ENCODE measurements at places on chromosomes 7 and 10.
A peak's percentile ranks its signal among the peaks of the same experiment; 100 is the strongest.

- no peak for DNase-seq
These were observed 21.4 kb downstream of the MAD1L1 start for GRCh38 chr7:2211259-2211880.

DNA sequence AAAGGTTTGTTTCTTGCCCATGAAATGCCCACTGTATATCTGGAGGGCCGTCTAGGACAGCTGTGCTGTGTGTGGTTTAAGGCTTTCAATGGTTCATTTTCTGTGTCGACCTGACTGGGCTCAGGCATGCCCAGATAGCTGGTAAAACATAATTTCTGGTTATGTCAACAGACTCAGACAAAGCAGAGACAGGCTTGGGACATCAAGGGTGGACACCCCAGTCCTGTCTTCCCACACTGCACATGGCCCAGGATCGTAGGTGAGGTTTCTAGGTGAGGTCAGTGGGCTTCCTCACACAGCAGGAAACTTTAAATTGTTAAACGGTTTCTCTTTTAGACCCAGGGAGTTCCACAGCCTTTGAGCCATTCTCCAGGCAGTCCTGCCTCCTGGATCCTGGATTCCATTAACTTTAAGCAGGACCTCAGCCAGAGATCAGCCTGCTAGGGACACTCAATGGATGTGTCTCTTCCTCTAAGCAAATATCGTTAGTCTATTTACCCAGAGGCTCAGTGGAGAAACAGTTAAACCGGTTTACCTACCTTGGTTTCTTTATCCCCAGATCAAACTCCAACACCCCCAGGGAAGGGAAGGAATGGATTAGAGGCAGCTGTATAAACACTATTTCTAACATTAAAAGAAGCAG is 66.4 kb downstream of the ST8SIA6 start:
- no peak for DNase-seq

- no peak for DNase-seq
These were observed 253.5 kb upstream of the LRGUK start for GRCh38 chr7:133873631-133874030.

DNA sequence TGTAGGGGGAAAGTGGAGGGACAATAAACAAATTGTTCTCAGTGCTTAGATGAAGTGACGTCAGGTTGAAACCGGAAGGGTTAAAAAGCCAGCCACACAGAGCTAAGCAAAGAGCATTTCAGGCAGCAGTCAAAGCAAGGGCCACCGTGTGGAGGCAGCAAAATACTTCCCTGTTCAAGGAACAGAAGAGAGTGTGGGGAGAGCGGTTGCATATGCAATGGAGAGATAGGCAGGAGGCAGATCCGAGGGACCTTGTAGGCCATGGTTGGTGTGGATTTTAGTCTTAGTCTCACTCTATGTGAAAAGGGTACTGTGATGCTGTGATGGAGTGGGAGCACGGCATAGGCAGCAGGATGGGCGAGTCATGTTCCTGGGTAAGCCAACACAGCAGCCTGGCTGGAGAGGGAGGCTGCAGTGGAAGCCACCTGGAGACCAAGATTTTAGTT is 3.8 kb upstream of the STN1 start:
- DNase-seq: peak; percentile 36

GRCh38 chr10:122181876-122182275 is 89.2 kb upstream of the BTBD16 start:
- no peak for DNase-seq

DNA sequence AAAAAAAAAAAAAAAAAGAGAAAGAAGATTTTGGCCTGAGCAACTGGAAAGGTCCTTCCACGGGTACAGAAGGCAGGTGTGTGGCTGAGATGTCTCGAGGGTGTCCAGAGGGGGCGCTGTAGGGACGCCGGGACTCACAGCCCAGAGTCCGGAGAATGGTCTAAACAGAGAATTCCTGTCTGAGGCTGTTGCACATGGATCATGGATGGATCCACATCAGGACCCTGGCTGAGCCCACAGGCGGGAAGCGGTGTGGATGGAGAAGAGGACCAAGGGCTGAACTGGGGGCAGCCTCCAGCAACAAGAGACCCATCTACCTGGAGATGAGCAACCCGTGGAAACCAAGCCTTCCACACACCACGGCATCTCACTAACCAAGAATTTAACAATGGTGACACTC is 55.0 kb downstream of the PKD1L1 start:
- DNase-seq: no peak

GRCh38 chr7:71303566-71303965 is 171.6 kb downstream of the GALNT17 start:
- DNase-seq: no peak

GRCh38 chr10:106570268-106570667 is 594.2 kb downstream of the SORCS1 start:
- DNase-seq: no peak

GRCh38 chr10:15387021-15387420 is 15.9 kb upstream of the FAM171A1 start:
- DNase-seq: no peak

DNA sequence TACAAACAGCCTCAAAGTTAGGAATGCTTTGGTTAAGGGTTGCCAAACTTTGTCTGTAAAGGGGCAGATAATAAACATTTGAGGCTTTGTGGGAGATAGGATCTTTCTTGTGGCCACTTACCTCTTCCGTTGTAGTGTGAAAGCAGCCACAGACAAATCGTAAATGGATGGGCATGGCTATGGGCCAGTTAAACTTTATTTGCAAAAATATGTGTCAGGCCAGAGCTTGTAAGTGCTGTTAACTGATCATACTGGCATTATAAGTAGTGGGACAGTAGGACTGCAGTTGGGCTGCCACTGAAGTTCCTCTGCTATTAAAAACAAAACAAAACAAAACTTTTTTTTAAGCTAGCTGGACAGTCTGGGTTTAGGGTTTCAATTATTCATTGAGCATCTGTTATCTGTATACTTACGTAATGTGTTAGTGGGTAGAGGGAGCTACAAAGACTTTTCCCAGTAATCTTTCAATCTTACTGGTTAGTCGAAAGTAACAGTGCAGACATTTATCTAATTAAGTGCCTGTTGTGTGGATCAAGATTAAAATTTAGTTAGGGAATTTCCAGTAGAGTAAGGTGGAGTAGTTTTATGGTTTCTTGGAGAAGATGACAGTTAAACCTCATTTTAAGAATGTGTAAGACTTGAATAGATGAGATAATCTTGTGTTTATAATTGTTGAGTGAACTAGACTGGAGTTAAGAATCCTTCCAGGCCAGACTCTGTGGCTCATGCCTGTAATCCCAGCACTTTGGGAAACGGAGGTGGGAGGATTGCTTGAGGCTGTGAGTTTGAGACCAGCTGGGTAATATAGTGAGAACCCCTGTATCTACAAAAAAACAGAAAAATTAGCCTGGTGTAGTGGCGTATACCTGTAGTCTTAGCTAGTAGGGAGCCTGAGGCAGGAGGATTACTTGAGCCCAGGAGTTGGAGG is 100.1 kb downstream of the BTRC start:
- DNase-seq: no peak

DNA sequence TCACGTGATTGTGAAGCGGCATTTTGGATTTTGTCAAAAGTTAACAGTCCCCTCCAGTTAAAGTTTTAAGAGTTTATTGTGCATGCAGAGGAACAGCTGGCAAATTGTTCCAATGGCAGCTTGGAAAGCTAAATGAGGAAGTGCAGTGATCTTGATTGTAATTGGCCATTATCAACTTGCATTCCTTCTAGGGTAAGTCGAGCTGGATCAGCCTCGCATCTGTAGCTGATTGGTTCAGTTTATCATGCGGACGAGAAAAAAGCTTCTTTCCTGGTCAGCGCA is 566 bp downstream of the ZNF789 start:
- DNase-seq: no peak

- DNase-seq: no peak
These were observed 33.5 kb upstream of the TARP start for GRCh38 chr7:38306914-38307313.

DNA sequence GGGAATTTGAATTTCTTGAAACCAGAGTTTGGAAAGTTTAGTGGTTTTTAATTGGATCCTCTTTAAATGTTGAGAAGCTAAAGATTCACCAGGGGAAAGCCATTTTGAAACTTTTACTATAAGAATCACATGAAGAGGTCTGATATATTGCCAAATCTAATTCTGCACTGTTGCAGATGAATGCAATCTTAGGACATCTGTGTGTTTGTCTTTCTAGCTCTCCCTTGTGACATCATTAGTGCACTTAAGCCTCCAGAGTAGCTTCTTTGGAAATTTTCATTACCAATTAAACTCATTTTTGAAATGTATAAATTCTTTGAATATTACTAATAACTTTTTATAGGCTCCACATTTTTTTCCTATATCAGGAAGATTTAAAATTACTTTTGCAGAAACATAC is 160.2 kb downstream of the BICC1 start:
- DNase-seq: no peak

DNA sequence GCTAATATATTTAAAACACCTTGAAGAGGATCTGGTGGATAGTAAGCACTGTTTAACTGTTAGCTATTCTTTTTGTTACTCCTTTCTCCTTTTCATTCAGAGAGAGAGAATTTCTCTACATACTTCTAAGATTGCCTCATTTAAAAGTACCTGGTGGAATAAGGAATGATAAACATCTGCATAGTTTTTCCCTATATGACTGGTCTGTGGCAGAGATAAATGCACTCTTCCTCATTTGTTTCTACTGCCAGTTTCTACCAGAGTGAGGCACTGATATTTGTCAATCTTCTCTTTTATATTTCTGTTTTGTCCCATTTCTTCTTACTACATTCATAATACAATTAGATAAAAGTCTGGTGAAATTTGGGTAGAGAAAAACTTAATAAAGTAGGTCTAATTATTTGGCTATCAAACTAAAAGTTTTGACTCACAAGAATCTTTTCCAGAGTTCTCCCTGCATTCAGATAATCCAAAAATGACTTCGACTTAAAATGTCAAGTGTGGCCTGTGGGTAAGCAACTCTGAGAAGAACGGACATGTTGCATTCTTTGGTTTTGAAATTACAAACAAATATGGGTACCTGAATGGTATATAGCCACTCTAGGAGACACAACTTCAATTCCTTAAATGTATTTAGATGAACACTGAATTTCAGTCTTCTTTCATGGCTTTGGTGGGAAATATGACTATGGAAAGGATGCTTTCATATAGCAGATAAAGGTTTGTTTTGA is 38.8 kb downstream of the RNLS start:
- DNase-seq: no peak

DNA sequence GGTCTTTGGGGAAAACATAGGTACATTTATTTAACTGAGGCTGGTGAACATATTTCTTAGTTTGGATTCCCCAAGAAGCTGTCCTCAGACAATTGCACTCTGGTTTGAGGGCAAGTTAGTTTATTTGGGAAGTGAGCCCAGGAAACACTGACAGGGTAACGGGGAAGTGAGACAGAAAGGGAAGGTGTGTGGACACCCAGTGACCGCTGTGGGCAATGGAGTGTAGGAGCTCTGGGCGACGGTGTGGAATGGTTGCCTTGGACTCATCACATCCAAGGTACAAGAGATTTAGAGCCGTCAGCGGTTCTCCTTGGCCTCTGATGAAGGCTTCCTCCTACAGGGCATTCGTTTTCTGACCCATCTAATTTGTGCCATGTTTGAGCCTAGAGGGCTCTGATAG is 7.1 kb downstream of the MRC1 start:
- DNase-seq: no peak

GRCh38 chr10:3312403-3312940 is 139.9 kb upstream of the PITRM1 start:
- no peak for DNase-seq

GRCh38 chr7:111080495-111081105 is 10.3 kb upstream of the LRRN3 start:
- DNase-seq: no peak

- no peak for DNase-seq
These were observed 8.1 kb downstream of the TMEM248 start for GRCh38 chr7:66929165-66929564.

DNA sequence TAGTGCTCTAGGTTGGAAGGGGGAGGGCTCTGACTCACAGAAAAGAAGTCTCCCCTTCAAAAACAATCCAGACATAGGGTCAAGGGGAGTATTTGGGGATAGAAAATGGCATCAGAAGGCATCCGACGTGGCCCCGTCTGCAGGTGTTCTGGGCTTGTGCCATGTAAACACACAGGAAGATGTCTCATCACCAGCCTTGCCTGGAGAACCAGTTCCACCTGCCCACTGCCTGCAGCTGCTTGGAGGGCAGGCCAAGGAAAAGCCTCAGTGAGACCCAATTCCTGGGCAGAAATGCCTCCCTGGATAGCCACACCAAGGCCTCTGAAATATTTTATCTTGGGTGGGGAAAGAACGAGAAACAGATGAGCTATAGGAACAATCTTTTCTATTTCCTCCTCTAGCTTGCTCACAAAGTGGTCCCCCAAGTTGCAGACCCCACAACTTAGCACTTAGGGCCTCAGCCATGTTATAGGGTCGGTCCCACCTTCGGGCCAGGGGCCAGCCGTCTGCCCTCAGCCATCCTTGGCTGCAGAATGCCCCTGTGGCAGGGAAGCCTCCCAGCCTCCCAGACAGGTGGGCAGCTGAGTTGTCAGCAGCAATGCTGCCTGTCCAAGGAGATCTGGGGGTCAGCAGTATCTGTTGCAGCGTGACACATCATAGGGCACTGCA is 54.3 kb upstream of the ECHDC3 start:
- DNase-seq: no peak

DNA sequence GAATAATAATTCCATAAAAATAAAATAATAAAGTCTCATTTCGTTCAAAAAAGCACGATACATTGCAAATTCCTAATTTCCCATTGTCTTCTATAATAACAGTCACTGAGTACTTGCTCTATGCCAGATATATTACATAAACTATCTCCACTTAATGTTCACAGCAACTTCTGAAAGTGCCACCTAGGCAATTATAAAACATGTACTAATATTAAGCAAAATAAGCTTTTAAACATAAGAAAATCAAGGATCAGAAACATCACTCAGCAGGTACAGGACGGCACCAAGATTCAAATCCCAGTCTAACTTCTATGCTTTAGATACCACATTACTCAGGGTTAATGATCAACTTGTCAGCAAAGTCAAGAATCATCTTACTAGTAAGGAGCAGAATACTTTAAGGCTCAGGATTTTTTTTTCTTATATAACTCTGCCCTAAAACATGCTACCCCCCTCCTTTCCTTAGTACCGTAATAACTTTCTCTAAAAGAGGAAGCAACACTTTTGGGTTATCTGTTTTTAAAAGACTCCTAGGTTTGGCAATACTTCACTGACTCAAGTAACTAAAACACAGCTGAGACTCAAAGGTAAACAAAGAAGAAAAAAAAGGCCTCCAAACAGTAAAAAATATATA is 51.3 kb downstream of the USP6NL start:
- DNase-seq: no peak

DNA sequence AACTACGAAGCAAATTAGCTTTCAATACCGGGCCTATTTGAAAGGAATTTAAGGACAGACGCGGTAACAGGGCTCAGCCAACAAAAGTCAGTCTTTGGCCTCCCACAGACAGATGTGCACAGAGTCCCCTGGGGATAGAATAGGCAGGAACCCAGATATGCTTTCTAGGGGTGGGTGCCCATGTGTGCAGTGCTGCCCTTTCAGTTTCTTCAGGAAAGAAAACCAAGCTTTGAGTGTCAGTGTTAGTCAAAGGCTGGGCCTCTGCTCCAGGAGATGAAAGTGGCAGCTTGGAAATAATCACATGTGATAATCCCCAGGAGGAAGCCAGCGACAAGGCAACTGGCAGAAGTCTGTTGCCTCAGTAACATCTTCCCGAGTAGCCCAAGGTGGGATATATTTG is 43.8 kb upstream of the CSTF2T start:
- DNase-seq: no peak

Measured in hippocampal formation (tissue), 2 donors.